Stimulated activated CD4-positive, alpha-beta T cell treated with anti-CD3 and anti-CD28 coated beads, Interleukin-15, amount 100 ng/mL, for 48 hours (primary cell): ENCODE measurements at places on chromosomes 1 and 21.

DNA sequence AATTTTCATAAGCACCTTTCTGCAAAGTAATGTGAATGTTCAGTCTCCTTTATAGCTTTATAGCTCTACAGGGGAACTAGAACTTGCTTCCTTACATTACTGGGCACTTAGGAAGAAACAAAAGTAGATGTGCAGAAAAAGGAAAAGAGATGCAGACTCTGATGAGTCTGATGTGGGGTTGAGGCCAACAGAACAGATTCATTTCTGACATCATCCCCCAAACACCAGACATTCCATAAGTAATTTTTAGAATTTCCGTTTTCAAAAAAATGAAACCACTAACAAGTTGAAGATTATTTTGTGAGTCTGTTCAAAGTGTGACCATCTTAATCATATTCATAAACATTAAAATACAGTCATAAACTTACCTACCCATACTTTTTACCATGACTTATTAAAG, 96.0 kb downstream of the NRIP1 start:
- no peak for DNase-seq

- DNase-seq: no peak
These were observed 884 bp downstream of the PHACTR4 start for GRCh38 chr1:28370239-28371009.

GRCh38 chr1:230237805-230238204, 170.8 kb downstream of the GALNT2 start:
- no peak for DNase-seq

DNA sequence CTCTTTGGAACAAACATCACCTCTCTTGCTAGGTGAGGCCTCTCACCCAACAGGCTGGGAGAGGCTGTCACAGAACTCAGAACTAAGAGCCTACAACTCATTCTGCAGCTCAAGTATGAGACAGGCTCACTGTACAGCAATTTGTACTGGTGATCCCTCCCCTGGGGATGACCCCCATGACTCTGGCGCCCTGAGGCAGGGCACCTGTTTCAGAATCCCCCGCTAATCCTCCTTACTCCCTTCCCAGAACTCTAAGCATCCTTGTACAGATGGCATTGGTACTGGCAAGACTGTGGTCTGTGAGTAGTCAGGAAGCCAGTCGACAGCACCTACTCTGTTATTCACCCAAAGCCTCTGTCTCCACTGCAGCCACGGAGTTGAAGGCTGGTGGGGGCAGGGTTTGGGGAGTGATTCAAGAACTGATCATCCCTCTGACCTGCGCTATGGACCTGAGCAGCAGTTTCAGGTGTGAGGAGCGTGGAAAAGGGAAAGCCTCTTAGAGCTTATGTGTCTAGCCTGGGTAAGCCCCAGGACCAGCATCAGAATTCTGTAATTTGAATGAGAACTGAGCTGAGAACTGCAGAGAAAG, 655.5 kb downstream of the KIF26B start:
- DNase-seq: no peak

DNA sequence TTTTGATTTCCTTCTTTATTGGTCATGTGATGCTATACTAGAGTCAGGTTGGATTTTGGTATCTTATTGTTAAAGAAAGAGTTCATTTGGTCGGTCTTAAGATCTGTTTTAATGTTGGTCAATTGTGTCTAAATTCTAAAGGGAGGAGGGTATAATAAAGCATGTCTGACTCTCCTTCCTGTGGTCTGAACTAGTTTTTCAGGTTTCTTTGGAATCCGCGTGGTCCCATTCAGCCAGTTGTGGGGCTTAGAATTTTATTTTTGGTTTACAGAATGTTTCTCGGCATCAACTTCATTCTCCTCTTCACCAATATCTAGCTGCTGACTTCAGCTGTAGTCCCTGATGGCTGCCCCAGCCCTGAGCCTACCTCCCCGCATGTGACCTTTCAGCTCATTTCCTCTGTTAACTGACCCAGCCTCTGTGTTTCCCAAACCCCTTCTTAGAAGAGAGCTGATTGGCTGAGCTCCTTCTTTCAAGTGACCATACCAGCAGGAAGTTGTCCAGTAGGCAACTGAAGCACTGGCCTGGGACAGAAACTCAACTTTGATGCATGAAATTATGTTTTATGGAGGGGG, 8.7 kb upstream of the MYOC start:
- no peak for DNase-seq

- DNase-seq: no peak
These were observed 810 bp upstream of the HLX start for GRCh38 chr1:220878191-220879075.

GRCh38 chr1:36464605-36465393, 615 bp upstream of the MRPS15 start:
- no peak for DNase-seq

DNA sequence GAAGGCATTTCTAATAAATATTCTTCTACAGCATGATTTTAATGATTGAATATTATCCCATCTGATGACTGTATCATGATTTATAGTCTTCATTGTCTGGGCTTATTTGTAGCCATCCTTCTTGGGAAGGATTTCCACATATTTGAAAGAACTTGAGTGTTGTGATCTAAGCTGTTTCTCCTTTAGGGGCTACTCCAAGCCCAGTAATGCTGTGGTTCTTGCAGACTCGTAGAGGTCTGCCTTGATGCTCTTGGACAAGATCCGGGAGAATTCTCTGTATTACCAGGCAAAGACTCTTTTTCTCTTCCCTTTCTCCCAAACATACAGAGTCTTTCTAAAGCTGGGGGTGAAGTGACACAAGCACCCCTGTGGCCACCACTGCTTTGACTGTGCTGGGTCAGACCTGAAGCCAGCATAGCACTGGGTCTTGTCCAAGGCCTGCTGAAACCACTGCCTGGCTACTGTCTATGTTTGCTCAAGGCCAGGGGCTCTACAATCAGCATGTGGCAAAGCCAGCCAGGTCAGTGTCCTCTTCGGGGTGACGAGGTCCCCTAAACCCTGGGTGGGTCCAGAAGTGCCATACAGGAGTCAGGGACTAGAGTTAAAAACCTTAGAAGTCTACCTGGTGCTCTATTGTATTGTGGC, 107.4 kb downstream of the GIPC2 start:
- DNase-seq: no peak

DNA sequence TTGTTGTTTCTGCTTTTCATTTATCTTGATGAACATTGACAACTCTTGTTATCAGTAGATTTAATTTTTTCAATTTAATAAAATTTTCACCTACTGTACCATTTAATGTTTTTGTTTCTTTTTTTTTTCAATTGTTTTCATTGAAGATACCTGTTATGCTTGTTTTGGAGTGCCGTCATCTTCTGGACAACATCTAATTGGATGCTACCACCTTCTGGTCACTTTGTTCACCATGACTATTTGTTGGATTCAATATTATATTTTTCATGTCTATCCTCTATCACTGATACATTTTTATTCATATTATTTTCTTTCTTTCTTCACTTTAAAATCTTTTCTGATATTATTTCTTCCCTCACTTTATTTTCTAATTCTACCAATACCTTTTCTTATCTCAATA, 14.0 kb downstream of the KRTAP21-2 start:
- DNase-seq: no peak

DNA sequence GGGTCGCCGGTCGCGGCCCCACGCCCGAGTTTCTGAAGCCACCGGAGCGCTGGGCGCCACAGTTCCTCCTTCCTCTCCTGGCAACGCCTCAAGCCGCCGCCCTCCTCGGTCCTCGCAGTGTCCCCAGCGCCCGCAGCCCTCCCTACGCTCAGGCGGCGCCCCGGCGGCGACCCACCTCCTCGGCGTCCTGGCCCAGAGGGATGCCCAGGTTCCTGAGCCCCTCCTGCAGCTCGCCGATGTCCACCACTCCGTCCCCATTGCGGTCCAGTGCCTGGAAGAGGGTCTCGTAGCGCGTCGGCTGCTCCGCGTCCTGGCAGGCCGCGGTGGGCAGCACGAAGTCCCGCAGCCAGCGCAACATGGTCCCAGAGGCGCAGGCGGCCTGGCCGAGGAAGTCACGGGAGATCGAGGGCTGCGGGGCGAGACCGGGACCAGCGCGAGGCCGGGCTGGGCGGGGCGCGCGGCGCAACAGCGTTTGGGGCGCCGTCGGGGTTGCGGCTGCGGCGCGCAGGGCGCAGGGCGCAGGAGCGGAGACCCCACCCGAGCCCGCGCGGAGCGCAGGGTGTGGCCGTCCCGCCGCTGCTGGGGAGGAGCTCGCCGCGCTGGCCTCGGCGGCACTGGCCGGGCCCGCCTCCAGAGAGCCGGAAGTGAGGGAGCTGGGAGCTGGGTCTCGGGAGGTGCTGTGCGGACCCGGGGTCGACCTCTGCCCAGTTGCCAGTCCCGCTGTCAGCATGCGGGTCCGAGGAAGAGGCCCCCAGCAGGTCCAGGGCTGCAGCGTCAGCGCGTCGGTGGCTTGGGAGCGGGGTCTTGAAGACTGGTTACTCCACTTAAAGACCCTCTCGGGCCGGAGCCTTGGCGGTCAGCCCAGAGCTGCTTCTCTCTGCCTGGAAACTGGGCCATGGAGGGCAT, at the start of gene SLC25A24:
TSS of gene SLC25A24 (minus strand) at position 563 of the 906 bp plus-strand sequence. CDS start at position 358, 205 bp downstream.
- peak; percentile 40 for DNase-seq

GRCh38 chr1:156153362-156153761, at the start of gene SEMA4A:
Gene SEMA4A, plus strand, starts transcription at chr1:156153585. Its CDS starts 994 bp downstream, at chr1:156154579.
- DNase-seq: no peak

- DNase-seq: no peak
These were observed 17.6 kb upstream of the ARF1 start for GRCh38 chr1:228064741-228065542.

GRCh38 chr1:224450159-224450558, 15.6 kb upstream of the WDR26 start:
- no peak for DNase-seq

DNA sequence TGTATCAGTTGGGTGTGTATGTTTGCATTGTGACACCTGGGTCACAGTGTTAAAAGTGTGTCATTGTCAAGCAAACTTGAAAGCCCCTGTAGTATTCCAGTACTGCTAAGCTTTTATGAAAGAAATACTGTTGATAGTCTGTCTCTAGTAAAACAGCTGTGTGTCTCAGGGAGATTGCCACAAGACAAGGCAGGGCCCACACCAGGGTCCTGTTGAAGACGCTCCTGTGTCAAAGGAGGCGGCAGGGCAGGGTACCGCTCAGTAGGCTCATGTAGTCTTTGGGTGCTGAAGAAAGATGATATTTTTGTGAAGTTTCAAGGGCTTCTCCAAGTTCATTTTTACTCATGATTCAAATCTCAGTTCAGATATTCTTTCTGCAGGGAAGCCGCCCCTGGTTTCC, 132.5 kb downstream of the GALNT2 start:
- DNase-seq: no peak

DNA sequence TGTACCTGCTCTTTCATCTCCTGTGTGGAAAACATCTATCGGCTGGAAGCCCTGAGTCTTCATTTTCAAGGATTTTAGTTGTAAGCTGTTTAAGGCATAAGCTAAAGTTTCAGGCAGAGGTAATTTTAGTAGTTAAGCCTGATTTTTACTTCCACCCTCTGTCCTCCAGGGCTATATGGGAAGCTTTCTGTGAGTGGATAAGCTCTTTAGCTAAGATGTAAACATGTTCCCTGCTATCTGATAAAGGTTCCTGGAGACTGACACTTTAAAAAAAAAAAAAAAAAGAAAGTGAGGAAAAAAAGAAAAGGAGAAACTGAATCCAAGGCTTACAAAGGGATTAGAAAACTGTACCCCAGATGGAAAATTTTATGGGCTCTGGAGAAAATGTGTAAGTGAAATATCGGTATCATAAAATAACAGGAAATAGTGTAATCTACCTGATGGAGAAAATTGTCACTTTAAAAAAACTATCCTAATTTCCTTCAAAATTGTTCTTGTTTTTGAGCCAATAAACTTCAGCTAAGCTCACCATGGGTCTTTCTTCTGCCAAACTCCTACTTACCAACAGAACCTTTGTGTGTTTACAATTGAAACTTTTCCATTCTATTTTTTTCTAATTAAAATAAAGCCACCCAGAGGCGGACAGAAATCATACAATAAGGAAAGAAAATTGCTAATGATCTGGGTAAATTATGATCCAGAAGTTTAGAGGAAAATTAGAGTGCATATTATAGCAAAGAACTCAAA, 180.5 kb downstream of the TGFB2 start:
- DNase-seq: no peak

GRCh38 chr1:155717041-155717440, 28.1 kb downstream of the DAP3 start:
- no peak for DNase-seq

DNA sequence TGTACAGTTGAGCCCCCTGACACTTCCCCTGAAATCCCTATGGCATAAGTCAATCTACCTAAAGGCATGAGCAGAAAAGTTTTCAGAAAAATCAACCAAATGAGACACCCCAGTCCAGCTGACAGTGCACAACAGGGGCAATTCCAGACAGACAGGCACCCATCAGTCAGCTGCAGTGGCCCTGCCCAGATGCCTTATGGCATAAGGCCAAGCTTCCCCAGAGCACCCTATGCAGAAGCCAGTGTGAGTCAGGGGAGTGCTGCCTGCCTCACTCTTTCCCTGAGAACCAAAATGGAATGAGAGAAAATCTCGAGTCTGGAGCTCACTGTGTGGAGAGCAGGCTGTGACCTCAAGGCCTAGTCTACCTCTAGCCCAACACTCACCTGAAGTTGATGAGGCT, 38.1 kb downstream of the MRAP start:
- DNase-seq: no peak

GRCh38 chr1:54996359-54996868, 2.3 kb upstream of the BSND start:
- DNase-seq: peak; percentile 79

GRCh38 chr1:240803151-240803550, 191.2 kb upstream of the GREM2 start:
- no peak for DNase-seq

DNA sequence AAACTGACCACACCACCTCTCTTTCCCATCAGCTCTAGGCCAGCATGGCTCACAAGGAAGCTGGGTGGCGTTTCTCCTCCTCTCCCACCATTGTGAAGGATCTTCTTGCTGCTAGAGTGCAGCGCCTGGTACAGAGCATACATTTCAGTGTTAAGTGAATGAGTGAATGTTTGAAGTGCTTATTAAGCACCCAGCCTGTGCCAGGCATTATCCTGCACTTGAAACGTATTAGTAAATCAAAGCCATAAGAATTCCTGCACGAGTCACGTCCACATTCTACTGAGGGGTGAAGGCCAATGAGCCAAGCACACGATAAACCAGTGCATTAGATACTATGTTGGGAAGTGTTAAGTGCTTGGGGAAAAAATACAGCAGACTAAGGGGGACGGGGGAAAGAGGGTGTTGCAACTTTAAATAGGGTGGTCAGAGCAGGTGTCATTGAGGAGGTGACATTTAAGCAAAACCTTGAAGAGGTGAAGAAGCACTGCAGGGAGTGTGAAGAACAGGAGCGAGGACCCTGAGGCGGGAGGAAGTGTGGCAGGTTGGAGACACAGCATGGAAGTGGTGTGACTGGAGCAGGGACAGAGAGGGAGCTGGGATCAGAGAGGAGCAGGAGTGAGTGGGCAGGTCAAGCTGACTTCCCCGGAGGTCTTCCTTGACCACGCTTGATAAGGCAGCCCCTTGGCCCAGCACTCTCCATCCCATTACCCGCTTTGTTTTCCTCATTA, 48.5 kb upstream of the LRRN2 start:
- no peak for DNase-seq

GRCh38 chr1:85700422-85700821, 7.8 kb downstream of the ZNHIT6 start:
- DNase-seq: no peak
